GM13977 (cell line): ENCODE measurements at places on chromosomes 4 and X.

DNA sequence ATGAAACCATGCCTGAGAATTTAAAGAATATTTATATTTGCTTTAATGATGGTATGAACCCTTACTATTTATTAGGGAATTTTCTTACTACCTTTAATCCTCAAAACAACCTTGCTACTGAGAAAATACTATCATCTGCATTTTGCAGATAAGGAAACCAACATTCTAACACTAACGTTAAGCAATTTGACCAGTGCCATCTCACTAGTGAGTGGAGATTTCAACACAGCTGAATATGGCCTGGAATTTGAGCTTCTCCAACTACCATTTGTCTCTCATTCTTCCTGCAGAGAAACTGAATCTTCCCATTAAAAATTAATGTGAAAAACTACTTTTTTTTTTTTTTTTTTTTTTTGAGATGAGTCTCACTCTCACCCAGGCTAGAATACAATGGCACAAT, 380.9 kb upstream of the SMIM31 start:
- DNase-seq: no peak

GRCh38 chrX:50111742-50112141, 89.1 kb downstream of the AKAP4 start:
- DNase-seq: no peak

- no peak for DNase-seq
Measured at GRCh38 chr4:88308587-88308986, 24.2 kb upstream of the PPM1K start.

DNA sequence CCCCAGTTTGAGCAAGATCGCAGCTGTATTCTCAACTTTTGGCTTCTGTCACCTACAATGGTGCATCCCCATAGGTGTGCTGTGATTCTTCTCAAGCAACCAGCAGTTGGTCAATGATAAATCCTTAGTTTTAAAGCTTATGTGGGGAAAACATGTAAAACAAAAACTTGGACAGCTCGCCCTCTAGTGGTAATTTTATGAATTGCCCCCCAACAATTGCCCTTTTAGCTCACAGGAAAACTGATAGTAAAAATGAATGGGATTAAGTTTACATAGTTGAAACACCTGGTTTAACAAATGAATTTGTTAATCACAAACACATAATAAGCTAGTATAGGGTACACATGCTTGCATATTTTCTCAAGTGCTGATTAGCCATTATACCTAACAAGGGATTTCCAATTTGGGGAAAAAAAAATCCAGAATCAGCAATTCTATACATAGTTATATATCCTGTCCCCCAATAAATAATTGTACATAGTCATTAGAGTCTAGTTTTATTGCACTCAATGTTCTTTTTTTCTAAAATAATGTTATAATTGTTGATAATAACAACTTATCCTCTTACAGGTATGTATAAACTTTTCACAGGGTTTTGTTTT, 30.1 kb downstream of the TEX13A start:
- peak; percentile 23 for DNase-seq

- no peak for DNase-seq
Measured at GRCh38 chr4:141275834-141276233, 55.1 kb downstream of the ZNF330 start.

DNA sequence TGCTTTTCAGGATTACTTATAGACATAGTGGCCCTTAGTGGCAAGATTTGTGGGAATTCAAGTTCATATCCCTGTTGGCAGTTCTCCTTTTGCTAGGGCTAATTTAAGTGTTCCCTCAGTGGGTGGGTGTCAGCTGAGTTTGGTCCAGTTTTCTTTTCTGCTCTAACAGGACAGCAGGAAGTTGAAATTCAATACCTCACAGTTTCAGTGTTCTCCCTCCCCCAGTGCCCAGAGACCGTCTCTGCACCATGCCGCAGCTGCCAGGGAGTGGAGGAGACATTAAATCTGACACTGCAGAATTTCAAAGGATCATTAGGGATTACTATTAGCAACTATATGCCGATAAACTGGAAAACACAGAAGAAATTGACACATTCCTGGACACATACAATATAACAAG, 50.7 kb downstream of the UBE2NL start:
- no peak for DNase-seq
